ENCODE measurements at places on chromosomes 3 and 15.

DNA sequence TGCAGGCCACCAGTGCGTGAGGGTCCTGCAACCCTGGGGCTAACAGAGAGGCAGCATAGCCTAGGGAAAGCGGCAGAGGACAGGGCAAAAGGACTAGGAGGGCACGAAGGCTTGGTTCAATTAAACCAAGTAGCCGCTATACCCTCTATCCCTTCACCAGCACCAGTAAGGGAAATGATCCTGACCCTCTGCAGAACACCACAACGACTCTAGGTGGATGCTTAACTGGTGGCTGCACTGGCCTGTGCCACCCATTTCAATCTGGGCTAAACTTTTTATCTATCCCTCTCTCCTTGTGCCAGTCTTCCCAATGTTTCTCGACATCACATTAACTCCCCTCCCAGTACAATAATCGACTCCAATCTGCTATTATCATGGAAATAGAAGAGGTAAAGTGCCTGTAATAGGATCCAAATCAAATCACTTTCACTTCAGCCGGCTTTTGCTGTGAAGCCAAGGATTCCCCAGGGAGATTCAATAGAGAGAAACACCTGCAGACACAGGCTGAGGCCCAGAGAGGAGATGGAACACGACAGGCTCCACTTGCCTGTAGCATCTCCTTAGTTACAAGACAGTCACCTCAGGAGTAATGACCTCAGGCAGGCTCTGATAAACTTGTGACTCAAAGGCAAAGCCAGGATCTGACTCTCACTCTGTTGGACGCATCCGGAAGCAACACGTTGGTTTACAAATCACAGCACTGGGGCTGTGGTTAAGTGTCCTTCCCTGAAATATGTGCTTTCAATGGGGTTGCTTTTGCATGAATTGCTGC lies 791.6 kb upstream of the ARRDC4 start:
- no peak for DNase-seq

DNA sequence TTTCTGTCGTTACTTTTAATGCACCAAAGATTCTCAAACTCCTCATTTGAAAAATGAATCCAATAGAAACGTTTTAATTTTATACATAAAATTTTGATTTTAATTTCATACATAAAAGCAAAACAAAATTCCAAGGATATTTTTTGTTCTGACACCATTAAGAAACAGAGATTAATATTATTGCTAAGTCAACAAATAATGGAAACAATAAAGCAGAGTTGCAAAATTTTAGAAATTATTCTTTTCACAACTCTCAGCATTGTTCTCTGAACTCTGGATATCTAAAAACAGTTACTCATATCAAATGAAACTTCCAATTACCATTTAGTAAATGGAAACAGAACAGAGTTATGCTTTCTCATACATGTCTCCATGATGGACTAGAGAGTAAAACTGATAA lies 260.2 kb downstream of the EPHA6 start:
- no peak for DNase-seq

- no peak for DNase-seq
Observed at GRCh38 chr3:15795651-15796308, 2.0 kb downstream of the ANKRD28 start.

- DNase-seq, result no peak
Observed at GRCh38 chr15:81924729-81925128, 121.1 kb downstream of the MEX3B start.

GRCh38 chr3:76615719-76616118 lies 424.2 kb upstream of the ROBO2 start:
- DNase-seq, result no peak

DNA sequence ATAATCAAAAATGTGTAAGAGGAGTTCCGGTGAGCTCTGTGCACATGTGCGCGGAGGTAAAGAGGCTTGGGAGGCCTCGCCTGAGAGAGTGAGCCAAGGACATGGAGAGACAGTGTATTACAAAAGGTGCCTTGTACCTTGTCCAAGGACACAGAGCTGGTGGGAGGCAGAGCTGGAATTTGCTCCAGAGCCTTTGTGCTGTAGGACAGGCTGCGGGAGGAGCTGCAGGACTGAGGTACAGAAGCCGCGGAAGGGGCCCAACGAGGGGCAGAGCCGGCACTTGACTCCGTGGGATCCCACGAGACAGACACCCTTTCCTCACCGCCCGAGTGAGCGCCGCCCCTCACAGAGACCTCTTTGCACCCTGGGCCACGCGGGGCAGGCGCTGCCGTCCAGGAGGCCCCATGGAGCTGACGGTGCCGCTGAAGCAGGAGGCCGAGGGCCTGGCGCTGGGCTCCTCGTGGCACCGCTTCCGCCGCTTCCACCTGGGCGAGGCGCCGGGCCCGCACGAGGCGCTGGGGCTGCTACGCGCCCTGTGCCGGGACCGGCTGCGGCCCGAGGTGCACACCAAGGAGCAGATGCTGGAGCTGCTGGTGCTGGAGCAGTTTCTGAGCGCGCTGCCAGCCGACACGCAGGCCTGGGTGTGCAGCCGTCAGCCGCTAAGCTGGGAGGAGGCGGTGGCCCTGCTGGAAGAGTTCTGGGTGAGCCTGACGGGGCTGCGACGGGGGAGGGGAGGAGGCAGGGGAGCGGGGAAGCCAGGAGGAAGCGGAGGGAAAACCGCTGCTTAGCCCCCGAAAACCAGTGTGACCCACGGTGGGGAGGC lies 68.7 kb downstream of the SLTM start:
- no peak for DNase-seq

GRCh38 chr3:52176951-52177700 lies 20.8 kb upstream of the ALAS1 start:
- no peak for DNase-seq

DNA sequence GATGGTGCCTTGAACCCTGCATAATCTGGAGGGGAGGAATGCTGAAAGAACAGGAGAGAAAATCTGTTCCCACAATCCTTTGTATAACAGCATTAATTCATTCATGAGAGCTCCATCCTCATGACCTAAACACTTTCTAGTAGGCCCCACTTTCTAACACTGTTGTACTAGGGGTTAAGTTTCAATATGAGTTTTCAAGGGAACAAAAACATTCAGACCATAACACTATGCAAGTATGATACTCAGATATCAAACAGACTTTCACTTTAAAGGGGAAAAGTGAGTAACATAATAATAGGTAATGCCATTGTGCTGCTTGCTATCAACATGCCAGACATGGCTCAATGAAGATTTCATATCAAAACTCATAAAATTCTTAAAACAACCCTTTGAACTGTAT lies 32.4 kb upstream of the PLSCR2 start:
- DNase-seq, result no peak

- DNase-seq, result no peak
Observed at GRCh38 chr15:77589839-77590238, 42.9 kb downstream of the LINGO1 start.

GRCh38 chr3:114147251-114147650 lies 31.6 kb downstream of the DRD3 start:
- DNase-seq, result no peak

GRCh38 chr3:12759693-12760565 lies 870 bp upstream of the TMEM40 start:
- no peak for DNase-seq

Measured in GM12892 (cell line).